ENCODE measurements at places on chromosomes 12 and 14.

DNA sequence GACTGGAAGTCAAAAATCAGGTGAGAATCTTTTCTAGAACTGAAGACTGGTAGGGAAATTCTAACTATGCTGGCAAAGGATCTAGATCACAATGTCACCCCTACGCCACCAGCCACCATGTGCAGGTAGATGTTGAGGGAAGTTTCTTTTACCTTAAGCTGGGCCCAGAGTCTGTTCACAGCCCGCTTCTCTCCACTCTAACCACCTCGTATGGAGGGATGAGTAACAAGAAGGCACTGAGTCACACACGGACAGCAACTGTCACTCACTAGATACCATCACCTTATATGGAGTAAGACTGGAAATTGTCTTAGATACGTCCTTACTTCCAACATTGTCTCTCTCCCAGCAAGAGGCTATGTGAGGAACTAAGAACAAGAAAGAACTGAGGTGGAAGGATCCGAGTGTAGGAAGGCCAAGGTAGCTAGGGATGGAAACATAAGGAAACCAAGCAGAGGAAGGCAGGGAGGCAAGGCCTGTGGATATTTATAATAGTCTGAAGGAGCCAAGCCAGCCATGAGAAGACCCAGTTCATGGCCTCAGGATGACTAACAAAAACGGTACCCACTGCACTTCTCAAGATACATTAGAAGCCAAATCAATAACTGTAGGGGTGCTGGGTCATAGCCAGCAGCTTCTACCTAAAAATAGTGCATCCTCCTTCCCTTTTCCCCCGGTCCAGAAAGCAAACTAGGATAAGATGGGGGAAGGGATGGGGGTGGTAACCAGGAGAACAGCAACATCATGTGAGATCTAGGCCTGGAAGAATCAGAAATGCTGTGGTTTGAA is 15.5 kb downstream of the REM2 start:
- DNase-seq = no peak

- no peak for DNase-seq
Measured at GRCh38 chr12:49086116-49086515, 8.5 kb downstream of the DHH start.

DNA sequence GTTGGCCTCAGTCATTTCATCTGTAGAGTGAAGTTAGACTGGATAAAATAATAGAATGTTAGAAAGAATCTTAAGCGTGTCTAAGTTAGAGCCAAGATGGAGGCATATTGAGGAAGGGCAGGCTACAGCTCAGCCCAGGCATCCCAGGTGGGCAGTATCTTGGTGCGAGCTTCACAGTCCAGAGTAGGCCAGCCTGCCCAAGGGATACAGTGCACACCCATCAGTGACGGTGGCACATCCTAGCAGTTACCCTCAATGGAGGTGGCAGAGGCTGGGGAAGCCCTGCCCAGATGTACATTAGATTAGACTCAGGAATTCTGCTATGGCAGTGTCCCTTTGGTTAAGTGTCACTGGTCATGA is 21.5 kb downstream of the TULP3 start:
- DNase-seq = no peak

GRCh38 chr12:47214001-47214619 is 134.4 kb upstream of the AMIGO2 start:
- DNase-seq = no peak

GRCh38 chr12:57130941-57131340 is 2.7 kb downstream of the LRP1 start:
- no peak for DNase-seq

DNA sequence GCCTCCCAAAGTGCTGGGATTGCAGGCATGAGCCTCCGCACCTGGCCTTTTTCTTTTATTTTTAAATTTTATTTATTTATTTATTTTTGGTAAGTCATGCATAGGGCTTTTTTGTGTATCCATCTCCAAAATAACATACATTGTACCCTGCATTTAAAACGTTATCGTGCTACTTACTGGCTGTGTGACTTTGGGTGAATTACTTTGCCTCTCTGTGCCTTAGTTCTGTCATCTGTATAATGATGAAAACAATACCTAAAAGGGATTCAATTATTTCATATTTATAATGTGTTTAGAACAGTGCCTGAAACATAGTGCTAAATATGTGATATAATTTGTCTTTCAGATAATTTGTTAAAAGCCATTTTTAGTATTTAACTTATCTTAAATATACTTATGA is 19.6 kb downstream of the ZCRB1 start:
- no peak for DNase-seq

GRCh38 chr12:48489012-48489411 is 6.7 kb downstream of the C12orf54 start:
- no peak for DNase-seq

DNA sequence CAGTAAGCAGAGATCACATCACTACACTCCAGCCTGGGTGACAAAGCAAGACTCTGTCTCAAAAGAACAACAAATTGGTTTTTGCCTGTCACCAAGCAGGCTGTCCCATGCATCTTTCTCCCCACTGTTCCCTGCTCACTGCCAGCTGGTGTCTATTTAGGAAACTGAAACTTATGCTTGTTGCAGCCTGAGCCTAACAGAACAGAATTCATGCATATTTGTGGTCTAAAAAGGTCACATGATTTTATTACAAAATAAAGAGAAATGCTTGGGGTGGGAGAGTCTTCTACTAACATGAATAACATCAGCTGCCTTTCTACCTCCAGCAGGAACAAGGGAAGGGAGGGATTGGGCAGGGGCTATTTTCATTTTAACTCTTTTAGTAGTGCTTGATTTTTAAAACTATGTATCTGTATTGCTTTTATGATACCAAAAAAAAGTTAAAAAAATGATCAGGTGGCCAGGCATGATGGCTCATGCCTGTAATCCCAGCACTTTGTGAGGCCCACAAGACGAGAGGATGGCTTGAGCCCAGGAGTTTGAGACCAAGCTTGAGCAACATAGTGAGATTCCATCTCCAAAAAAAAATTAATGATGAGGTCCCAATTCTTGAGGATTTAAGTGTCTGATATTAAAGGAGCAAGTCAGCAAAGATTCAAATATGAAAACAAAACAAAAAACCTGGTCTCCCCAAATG is 923 bp downstream of the STAT2 start:
- DNase-seq = no peak

- DNase-seq = no peak
Measured at GRCh38 chr14:103869406-103870143, 22.2 kb upstream of the PPP1R13B start.

GRCh38 chr12:103348935-103349334 is 146.8 kb downstream of the C12orf42 start:
- DNase-seq = no peak

- no peak for DNase-seq
Measured at GRCh38 chr14:99062216-99062615, 209.8 kb downstream of the BCL11B start.

DNA sequence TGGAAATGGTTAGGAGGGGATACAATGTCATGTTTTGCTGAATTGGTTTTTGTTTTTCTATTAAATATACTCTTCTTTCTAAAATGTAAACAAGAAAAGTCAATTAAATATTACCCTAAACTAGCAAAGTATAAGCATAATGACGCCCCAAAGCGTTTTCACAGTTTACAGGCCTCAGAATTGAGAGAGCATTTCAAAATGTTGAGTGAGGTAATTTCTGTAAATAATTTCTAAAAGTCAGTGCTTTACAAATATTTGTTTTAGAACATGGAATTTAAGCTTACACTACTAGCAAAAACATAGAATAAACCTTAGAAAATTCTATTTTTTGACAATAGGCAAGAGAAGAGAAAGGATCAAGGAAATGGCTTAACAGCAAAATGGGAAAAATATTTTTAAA is 958.4 kb upstream of the USP15 start:
- DNase-seq = no peak
